ENCODE measurements at places on chromosomes 1 and 21.

- no peak for DNase-seq
Measured at GRCh38 chr1:119321666-119322419, 46.7 kb upstream of the HAO2 start.

GRCh38 chr1:64525116-64525686 lies 55.3 kb downstream of the CACHD1 start:
- DNase-seq = no peak

- peak; percentile 33 for DNase-seq
Measured at GRCh38 chr1:28518745-28519341, 13.0 kb downstream of the RCC1 start.

DNA sequence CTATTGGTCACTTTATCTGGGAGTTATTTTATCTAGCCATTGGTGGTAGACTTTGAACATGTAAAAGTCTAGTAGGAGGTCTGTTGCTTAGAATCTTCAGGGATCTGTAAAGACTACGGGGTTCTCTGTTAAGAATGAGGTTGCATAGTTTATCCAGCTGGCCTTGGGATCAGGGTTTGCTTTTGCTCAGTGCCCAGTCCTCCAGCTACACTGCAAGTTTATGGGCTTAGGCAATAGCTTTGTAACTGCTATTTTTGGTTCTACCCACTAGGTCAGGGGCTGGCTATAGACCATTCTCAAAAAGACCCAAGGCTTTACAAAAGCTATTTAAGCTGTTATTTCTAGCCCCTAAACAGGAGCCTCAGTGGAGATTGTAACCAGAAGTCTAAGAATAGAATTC lies 9.8 kb downstream of the SH3GLB1 start:
- DNase-seq = no peak

- DNase-seq = no peak
Measured at GRCh38 chr1:11067716-11068599, 8.1 kb upstream of the SRM start.

GRCh38 chr1:111729271-111729921 lies 9.8 kb downstream of the INKA2 start:
- no peak for DNase-seq

GRCh38 chr1:212367474-212368072 lies 47.1 kb downstream of the PACC1 start:
- DNase-seq = no peak

DNA sequence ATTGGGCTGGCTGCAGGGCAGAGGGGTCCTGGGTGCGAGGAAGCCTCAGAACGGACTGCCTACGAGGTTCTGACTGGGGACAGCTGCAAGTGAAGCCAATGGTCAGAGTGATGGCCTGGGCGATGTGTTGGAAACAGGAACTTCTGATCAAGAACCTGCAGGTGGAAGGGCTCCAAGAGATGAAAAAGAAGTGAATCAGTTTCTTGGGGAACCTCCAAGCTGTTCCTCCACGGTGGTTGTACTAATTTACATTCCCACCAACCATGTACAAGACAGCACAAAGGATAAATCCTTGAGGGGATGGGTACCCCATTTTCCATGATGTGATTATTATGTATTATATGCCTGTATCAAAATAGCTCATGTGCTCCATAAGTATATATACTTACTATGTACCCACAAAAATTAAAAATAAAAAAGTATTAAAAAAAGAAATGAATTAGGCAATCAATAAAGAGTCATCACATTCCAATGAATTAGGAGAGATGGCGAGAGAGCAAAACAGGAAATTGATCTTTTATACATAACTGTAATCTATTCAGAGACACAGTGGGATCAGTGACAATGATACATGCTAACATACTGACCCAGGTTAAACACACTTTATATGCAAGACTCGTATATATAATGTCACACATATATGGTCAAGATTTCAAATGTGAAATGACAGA lies 58.1 kb downstream of the PTPN14 start:
- DNase-seq = no peak

- DNase-seq = no peak
Measured at GRCh38 chr1:94602316-94602715, 60.8 kb upstream of the F3 start.

GRCh38 chr21:41010101-41010435 lies 157.9 kb upstream of the BACE2 start:
- no peak for DNase-seq

DNA sequence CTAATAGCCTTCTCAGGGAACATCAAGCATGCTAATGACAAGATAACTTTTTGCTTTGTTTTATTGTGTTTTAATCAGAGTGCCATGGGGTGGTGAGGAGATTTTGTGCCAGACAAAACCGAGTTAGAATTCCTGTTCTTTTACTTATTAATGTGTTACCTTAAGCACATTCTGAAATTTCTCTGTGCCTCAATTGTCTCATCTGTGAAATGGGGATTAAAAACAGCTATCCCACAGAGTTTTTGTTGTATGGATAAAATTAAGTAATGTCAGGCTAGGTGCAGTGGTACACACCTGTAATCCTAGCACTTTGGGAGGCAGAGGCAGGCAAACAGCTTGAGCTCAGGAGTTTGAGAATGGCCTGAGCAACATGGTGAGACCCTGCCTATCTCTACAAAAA lies 138.0 kb downstream of the PROX1 start:
- no peak for DNase-seq

GRCh38 chr1:62484824-62485468 lies 48.1 kb downstream of the USP1 start:
- DNase-seq = no peak

DNA sequence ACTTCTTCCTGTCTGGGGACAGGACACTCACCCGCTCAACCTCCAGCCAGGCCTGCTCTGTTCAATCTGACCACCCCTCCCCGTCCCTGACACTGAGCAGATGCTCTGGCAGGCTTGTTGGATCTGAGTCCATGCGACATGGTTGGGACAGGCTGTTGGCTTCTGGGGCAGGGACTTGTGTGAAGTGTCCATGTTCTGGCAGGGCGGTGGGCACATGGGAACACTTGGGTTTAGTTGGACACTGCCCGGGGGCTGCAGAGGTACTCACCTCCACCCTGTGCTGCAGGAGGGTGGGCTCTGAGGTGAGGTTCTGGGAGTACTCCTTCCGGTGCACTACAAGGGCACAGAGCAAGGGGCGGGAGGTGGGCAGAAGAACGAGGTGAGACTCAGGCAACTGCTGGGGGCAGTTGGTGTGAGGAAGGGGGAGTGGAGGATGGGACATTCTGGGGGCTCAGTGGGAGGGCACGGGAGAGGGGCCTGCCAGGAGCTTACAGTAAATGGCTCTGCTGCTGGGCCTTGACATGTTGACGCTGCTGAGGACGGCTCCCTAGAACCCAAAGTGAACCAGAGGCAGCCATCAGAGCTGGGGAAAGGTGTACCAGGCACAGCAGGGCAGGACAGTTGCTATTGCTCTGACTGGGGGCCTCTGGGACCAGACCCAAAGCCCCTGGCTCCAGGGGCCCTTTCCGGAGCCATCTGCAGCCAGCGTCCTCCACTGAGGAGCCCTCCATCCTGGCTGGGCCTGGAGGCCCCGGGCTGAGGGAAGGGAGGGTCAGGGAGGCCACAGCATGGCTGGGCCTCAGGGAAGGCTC lies 2.3 kb downstream of the EPS8L3 start:
- DNase-seq = no peak

DNA sequence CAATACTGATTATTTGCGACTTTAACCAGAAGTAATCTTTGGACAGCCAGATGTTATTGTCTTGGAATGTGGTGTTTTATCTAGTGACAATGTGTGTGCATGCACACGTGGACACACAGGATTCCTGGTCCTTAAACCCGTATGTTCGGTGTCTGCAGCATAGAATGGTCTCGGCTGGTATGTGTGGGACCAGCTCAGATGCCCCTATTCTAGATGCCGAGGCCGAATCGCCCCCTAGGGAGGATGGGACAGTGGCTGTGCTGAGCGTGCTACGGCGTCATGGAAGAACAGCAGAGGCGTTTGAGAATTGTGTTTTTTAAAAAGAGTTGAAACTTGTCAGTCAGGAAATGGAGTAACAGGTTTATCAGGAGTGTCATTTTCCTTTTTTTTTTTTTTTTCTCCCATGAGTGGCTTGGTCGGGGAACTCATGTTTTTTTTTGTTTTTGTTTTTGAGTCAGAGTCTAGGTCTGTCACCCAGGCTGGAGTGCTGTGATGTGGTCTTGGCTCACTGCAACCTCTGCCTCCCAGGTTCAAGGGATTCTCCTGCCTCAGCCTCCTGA lies 30.1 kb downstream of the SKI start:
- DNase-seq = peak; percentile 53

DNA sequence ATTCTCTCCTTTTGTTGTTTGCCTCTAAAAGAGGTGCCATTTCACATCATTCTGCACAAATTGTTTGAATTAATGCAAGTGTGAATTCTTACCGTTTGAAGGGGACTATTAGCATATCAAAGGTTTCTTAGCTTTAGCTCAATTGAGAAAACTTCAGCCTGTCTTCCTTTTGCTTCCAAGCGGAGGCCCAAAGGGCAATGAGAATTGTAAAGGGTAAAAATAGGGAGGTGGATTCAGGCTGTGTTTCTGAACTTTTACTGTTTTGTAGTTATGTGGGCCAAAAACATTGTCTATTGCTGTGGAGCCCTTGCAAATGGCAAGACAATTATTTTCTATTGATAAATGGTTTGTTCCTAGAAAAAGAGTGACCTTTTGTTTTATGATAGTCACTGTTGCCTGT lies 3.6 kb downstream of the ADGRL2 start:
- no peak for DNase-seq

- DNase-seq = no peak
Measured at GRCh38 chr1:33320619-33321165, at the start of gene A3GALT2. A3GALT2 (minus strand) TSS chr1:33321098; CDS start chr1:33321098, 0 bp downstream.

DNA sequence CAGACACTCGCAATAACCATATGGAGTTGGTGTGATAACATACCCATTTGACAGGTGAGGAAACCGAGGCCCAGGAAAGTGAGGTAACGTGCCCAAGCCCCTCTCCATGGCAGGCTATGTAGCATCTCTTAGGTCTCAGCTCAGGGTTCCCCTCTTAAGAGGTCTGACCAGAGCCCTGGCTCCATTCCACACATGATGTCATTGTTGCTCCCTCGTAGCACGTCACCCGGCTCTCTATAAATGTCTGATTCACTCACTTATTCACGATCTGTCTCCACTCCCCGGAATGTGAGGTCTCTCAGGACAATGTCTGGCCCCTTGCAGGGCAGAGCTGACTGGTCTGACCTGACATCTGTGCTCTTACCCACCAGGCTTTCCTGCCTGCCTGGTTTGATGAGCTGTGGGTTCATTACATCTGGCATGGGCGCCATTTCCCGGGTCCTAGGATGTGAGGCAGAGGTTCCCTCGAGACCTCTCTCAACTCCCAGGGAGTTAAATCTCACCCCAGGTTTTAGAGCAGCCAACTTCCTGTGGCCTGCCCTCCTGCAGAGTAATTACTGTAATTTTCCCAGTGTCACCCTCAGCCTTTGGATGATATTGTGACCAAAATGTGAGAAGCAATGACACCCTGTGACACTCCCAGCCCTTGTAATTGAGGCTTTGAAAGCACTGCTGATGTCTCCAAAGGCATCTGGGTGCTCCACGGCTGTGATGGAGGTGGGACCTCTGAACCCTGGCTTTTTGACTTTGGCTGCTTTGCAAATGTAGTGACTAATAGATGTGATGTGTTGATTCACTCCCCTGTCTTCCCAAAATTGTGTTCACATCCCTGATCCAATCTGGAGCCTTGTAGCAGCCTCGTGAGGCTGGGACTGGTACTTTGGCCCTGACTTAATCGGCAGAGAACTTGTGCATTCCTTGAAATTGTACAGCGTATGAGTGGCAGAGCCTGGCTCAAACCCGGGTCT lies 10.6 kb downstream of the ACTL8 start:
- DNase-seq = no peak

DNA sequence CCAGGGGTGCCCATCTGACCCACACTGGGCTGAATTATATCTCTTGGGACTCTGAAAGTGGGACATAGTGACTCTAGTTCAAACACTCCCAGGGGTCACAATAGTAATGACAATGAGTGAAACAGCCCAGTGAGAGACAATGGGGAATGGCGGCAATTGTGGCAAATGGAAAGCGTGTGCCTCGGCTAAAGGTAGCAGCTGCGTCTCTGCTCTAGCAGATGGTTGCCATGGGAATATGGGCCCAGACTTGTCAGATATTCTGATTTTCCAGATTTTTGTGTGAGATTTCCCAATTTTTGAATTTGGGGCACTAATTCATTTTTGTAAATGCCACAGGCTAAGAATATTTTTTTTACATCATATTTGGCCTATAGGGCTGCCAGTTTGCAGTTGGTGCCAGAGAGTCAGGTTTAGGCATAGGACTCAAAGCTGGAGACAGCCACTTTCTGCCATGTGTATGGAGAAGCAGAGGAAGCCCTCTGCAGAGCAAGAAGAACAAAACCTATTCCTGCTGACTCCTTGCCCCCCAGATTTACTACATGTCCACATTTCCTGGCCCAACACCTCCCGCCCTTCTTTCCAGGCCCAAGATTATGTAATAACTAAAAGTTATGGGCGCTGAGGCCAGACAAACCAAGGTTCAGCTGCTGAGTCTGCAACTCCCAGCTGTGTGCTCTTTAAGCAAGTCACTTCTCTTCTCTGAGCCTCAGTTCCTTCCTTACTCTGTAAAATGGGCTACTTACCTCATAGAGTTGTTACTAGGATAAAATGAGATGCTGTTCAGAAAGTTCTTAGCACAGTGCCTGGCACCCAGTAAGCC lies 21.6 kb upstream of the PTP4A2 start:
- no peak for DNase-seq

GRCh38 chr1:204736836-204737235 lies 51.3 kb upstream of the LRRN2 start:
- no peak for DNase-seq

DNA sequence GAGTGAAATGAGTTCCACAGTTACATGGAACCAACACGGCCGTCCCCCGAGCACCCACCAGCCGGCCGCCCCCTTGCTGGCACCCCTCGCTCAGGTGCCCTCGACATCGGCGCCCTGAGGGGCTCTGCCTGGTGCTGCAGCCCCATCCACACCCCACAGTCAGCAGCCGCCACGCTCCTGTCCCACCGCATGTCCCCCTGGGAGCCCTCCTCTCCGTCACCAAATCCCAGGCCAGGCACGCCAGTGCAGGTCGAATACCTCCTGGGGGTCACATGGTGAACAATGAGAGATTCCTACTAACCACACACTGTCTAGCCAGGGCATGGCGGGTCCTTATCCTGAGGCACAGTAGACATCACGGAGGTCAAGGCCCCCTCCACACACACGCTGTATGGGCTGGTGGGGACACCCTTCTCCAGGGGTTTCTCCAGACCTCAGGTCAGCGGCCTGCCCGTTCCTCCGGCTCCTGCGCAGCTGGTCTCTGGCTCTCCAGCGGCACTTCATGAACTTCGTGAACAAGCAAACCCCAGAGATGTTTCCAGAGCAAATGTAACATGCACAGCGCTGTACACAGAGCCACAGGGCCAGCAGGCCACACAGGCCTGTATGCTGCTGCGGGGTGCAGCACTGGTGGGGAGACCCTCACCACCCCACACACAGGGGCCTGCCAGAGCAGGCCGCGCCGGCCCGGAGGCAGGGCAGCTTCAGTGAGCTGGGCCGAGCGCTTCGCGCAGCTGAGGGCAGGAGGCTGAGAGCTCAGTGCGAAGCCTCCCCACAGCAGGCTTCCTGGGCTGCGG lies 21.8 kb downstream of the POFUT2 start:
- no peak for DNase-seq

DNA sequence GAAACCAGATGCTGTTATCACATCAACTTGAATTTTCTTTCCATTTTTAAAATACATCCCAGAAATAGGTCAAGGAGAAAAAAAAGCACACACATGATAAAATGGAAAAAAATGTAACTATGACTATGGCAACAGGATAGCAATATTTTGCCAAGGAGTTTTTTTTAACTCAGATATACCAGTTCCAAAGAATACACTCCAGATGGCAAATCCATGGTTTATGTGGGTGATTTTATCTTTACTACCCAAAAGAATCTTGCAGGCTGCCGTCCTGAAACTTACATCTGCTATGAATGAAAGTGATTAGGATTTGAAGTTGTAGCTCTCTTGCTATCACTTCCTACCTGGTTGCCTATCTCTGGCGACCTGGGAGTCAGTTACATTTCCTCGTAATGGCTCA lies 91.0 kb upstream of the PLPPR4 start:
- no peak for DNase-seq
